Stimulated activated naive CD8-positive, alpha-beta T cell treated with anti-CD3 and anti-CD28 coated beads, Interleukin-15, amount 100 ng/mL, for 72 hours (primary cell): ENCODE measurements at places on chromosomes 5 and 9.

DNA sequence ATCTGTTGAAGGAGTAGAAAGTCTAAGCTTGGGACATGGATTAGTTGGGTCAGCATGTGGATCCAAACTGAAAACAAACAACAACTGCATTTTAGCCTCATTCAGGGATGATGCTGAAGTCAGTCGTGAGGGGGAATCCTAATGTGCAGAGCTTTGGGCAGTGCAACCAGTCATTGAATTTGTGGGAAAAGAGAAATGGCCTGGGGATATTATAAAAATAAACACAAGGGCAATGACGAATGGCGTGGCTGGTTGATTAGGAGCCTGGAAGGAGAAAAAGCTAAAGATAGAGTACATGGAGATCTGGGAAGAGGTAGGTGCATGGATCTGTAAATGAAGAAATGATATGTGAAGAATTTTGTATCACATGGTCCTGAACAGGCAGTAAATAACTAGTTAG lies 477.6 kb downstream of the TLE1 start:
- DNase-seq: no peak

- DNase-seq: no peak
These were observed 43.1 kb upstream of the FCN2 start for GRCh38 chr9:134837529-134837928.

DNA sequence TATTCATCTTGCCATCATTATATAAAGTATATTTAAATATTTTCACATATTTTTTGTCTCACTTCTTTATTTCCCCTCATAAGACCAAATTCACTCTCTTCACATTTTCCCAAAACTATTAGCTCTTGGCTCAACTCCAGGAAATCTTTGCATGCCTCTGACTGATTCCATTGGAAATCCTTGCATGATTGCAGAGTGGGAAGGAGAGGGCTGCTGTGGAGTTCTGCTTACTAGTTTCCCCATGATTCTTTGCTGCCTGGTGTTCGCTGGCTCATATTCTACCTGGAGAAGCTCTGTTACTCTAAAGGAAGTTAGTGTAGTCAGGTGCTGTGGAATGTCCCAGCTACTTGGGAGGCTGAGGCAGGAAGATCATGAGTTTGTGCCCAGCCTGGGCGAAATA lies 41.9 kb downstream of the LIX1 start:
- DNase-seq: no peak

DNA sequence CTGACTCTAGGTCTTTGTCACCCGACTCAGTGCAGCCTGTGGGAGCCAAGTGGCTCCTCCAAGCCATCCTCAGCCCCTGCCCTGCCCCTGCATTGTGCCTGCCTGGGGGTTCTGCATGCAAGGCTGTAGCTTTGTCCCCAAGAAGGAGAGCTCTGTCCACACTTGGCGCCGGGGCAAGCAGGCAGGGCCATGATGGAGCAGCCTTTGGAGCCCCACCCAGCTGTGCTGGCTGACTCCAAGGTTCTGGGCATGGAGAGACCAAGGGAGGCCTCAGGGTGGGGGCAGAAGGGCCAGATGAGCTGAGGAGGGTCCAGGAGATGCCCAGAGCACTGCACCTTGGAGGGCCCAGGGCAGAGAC lies 226.2 kb downstream of the CACNA1B start:
- no peak for DNase-seq

GRCh38 chr9:995781-996180 lies 19.3 kb downstream of the DMRT3 start:
- DNase-seq: no peak

GRCh38 chr5:153987301-153987700 lies 51.4 kb downstream of the FAM114A2 start:
- no peak for DNase-seq

DNA sequence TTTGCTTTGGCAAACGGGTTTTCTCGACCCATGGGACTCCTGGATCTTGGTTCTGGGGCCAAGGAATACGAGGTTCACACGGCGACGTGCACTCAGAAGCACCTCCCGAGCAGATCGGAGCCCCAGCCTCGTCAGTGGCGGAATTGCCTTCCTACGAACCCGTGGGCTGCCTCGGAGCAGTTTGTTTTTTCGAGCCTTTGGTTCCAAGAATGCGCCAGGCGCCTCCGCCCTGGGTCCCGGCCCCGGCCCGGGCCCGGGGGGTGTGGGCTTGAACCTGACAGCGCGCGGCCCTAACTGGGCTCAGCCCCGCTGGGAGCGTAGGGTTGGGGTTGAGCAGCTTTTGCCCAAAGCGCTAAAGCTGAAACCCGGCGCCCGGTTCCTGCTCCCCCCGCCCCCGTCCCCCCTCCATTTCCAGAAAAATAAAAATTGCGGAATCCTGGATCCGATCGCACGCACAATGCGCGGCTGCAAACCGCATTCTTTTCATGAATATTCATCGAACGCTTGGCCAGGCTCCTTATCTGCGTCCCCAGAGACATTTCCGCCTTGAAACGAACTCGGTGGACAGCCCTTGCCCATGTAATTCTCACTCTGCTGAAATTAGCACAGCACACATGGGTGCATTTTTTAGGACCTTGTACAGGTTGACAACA lies 1.0 kb downstream of the BASP1 start:
- no peak for DNase-seq

DNA sequence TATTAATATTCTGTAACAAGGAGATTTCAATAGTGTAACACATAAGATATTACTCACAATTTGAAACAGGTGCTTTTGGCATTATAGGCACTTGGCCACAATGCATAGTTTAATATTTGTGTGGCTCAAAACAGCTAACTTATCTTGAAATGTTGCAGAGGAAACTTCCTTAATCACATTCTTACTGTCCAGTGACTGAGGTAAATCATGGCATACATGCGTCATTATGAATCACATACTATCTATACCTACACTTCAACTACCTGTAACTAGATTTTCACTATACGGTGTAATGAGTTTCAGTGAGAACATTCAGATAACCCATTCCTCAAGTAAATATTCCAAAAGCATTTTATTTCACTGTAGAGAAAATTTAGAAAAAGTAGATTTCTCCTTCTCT lies 218.8 kb downstream of the PDE4D start:
- no peak for DNase-seq

DNA sequence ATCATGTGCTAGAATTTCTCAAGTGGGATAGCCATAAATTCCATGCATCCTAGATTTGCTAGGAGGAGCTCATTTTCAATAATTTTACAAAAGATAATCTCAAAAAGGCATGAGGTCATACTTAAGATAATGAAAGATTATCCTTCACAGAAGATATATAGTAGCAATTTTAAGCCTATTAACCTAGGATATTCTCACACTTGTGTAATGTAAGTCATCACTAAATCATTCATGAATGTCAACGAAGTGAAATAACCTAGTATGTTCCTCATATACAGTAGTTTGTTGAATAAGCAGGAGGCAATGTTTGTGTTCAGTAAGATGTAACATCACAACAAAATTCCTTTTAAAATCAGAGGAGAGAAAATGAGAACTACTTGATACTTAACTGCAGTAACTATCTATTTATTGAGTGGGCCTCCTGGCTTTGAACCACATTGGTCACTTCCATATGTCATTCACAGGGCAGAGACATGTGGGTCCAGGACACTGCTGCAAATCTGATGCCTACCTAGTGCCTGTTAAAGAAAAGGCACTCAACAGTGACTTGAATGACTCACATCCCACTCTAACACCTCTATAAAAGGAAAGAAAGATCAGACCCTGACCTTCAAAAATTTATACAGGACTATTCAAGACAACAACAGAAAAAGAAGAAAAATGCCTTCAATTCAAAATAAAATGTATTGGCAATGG lies 8.2 kb downstream of the LIFR start:
- DNase-seq: no peak

DNA sequence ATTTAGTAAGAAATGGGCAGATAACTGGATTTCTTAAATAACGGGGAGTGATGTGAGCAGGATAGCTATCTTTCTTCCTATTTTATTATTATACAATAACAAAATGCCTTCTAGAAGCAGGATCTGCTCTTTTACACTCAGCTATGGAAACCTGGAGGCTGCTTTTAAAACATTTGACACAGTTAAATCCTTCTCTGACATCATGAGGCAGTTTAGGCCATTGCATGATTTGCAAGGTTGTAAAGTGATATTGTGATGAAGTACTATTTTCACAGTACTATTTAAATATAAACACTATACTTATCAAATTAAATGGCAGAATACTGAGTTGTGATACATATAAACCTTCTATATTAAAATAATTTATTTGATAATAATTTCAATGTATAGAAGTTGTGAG lies 93.9 kb downstream of the ZSWIM6 start:
- DNase-seq: no peak

DNA sequence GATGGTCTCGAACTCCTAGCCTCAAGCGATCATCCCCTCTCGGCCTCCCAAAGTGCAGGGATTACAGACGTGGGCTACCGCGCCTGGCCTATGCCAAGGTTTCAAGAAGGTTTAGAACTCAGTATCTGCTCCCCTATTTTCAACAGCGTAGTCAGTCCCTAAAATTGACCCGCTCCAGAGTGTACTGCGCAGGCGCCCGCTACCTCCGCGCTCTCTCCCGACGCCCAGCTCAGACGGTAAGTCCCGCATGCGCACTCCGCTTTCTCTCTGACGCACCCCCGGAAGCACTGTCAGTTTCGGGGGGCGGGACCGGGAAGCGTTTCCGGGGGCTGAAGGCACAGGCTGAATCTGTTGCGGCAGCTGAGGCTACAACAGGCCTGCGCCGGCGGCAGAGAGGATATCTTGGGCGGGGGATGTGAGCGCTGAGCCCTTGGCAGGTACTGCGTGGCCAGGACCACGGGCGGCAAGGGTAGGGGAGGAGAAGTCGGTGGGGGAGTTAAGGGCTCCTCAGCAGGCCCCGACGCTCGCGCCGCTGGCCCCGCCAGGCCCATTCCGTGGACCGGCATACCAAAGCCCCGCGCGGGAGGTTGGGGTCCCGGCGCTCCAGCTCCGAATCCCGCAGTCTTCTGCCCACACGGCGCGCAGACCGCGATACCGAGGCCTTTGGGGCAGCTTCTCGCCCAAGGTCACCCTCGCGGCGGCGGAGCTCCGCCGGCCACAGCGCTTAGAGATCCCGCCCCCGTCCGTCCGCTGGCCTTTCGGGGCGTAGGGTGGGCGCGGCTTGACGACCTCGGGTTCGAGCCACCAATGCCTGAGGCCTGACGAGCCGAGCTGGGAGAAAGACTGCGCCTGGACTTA lies at the start of gene ZBTB43:
Gene ZBTB43, plus strand, starts transcription at position 345 of the 858 bp plus-strand sequence. CDS start 27,470 bp downstream, outside the sequence.
- DNase-seq: peak; percentile 97

- no peak for DNase-seq
These were observed 26.7 kb upstream of the CSNK1G3 start for GRCh38 chr5:123485275-123485674.

- DNase-seq: no peak
These were observed 86.2 kb downstream of the SEMA4D start for GRCh38 chr9:89411759-89412158.

- no peak for DNase-seq
These were observed 109.6 kb downstream of the PIK3R1 start for GRCh38 chr5:68325065-68325580.

GRCh38 chr5:93340881-93341280 lies 240.1 kb downstream of the NR2F1-AS1 start:
- DNase-seq: no peak

GRCh38 chr5:14167211-14167845 lies 24.2 kb downstream of the TRIO start:
- DNase-seq: no peak

DNA sequence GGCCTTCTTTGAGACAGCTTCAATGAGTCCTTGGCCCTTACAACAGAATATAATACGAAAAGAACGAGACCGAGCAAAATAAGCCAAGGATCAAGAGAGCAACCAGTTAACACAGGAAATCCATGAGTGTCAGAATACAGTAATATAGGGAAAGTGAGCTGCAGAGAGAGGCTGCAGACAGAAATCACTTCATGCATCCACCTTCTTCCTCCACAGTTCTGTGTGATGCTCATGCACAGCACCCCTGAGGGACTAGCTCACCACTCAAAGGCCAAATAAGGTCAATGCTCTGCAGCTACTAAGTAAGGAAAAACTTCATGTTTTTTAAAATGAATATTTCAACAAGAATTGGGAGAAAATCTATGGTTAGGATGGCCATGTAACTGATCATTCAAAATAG lies 257.1 kb downstream of the MCTP1 start:
- no peak for DNase-seq

- DNase-seq: no peak
These were observed 12.0 kb downstream of the PBX3 start for GRCh38 chr9:125758986-125759763.

GRCh38 chr9:33737811-33738606 lies 57.4 kb upstream of the PRSS3 start:
- DNase-seq: no peak

GRCh38 chr5:151758141-151758429 lies 346 bp downstream of the ATOX1 start:
- no peak for DNase-seq

GRCh38 chr5:150945947-150946346 lies 41.2 kb upstream of the ZNF300 start:
- no peak for DNase-seq

DNA sequence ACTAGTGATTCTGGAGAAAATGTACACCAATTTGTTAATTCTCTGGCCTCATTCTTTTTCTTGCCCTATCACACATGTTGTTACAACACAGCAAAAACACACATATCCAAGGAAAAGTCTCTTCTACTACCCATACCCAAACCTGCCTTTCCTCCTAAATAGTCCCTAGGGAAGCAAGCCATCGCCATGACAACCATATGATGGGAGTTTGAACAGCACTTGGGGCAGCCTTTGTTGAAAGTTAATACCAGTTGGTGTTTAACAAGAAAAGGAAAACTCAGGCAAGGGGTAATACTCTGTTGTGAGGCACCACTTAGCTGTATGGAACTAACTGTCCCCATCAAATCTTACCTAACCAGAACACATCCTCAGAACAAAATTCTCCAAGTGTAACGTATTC lies 1.7 kb downstream of the TRPM3 start:
- no peak for DNase-seq

GRCh38 chr5:2003206-2003605 lies 120.5 kb upstream of the IRX4 start:
- no peak for DNase-seq

GRCh38 chr5:68711293-68712200 lies 382.3 kb upstream of the SLC30A5 start:
- no peak for DNase-seq

- DNase-seq: no peak
These were observed 111.1 kb upstream of the EQTN start for GRCh38 chr9:27408001-27408400.

DNA sequence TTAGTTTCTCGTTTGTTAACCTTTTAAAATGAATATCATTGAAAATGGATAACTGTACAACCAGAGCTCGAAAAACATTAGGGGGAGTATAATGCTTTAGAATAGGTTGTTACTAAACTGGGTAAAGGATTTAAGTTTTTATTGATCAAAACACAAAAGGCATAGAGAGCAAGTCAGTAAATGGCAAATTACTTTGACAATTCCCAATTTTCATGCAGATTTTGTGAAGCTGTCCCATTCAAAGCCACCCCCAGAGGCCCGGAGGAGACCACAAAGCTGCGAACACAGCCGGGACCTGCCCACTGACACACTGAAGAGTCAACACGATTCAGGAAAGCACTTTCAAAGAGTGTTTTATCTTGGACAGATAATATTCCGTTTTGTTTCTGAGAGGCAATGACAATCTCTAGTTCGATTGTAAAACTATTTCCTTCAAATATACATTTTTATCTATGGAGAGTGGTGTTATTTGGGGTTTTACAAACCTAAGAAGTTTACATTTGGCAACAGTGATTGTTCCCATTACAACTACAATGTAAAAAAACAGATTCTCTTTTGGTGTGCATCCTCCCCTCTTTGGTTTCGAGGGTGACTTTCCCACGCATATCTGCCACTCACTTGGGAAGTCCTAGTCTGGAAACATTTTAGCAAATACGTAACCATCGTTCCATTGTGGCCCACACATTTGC lies 182.6 kb upstream of the TBCA start:
- DNase-seq: no peak

GRCh38 chr5:178249191-178249989 lies 16.8 kb upstream of the PHYKPL start:
- DNase-seq: peak; percentile 45
